Activated CD8-positive, alpha-beta T cell treated with anti-CD3 and anti-CD28 coated beads, Interleukin-2, amount 10 ng/mL, durations not matched to agents 7 days and 5 days (primary cell): ENCODE measurements at places on chromosomes 11 and 22. TPM values are rescaled to one million over a fixed set of nuclear protein-coding genes. Genes with fewer than 3 reads are reported as not detected.

- DNase-seq, result no peak
Observed at GRCh38 chr11:82791779-82792178, 58.1 kb upstream of the FAM181B start.

- no peak for DNase-seq
Observed at GRCh38 chr11:124983674-124984511, 29.9 kb downstream of the CCDC15 start.

- no peak for DNase-seq
Observed at GRCh38 chr22:25729016-25729995, 12.7 kb upstream of the MYO18B start.

- DNase-seq, result no peak
Observed at GRCh38 chr22:40043081-40043480, 48.3 kb downstream of the FAM83F start.

DNA sequence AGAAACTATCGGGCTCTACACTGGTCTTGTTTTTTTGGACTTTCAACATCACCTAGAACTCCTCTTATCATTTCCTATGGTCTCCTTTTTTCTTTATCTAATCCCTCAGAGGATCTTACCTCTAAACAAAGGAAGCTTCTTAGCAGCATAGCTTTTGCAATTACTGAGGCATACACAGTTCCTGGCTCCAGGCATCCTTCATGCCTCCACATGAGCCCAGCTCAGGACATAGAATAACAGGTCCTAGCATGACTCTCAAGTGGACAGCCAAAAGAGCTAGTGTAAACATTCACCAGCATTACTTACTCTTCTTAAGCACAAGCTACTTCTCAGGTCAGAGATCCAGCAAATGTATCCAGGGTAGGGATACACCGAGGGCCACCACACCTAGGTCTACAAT, 17.1 kb downstream of the CFAP300 start:
- no peak for DNase-seq

- DNase-seq, result no peak
Observed at GRCh38 chr22:45105281-45105702, 58.4 kb upstream of the NUP50 start.

- DNase-seq, result peak; percentile 97
Observed at GRCh38 chr22:37079668-37080171, 28.2 kb downstream of the KCTD17 start.

- no peak for DNase-seq
Observed at GRCh38 chr11:130029137-130029536, 26.5 kb upstream of the PRDM10 start.

DNA sequence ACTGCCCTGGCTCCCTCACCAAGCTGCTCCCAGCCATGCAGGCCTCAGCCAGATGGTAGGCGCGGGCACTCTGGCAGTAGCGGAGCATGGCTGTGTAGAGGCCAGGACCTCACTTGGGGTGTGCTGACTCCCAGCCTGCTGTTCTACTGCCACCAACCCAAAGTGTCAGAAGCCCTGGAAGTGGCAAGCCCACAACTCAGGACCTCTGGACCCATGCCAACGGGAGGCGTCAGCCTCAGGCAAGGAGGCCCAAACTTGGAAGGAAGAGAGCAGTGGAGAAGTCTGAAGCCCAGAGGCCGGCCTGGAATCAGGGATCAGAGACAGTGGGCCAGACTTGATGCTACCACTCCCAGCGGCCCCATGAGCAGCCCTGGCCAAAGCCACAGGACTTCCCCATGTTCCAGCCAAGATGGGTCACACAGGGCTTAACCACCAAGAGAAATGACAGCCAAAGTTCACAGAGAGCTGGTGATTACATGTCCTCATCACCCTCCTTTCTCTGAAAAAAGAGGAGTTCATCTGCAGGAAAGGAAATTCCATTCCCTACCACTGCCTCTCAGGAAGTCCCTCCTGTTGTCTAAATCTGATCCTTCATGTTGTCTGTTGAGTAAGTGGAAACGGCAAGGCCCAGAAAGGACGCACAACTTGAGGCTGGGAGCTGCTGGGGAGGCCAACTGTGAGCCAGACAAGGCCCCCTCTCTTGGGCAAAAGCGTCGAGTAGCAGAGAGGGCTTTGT, 4.4 kb downstream of the ARRB1 start:
- no peak for DNase-seq

- peak; percentile 25 for DNase-seq
Observed at GRCh38 chr22:20624161-20624616, 116.8 kb downstream of the MED15 start.

DNA sequence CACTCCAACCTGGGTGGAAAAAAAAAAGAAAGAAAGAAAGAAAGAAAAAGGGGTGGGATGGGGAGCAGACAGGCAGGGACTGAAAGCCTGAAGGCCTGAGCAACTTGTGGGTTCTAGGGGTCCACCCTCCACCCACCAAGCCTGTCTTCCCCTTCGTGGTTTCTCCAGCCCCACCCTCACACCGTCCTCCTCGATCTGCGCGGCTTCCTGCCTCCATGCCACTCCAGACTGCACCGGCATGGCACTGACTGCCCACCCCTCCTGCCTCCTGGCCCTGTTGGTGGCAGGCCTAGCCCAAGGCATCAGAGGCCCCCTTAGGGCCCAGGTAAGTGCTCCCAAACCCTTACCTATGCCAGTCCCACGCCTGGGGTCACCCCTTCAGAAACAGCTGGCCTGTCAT, at the start of gene CTSW:
Gene CTSW, plus strand, starts transcription at position 221 of the 400 bp plus-strand sequence. Its CDS starts 18 bp downstream, at position 239.
- DNase-seq, result peak; percentile 79

RNF214 gene
- total RNA-seq, result 21.2 TPM

PNPLA3 gene
- not detected for total RNA-seq

ZP1 gene
- total RNA-seq, result not detected

LINC01488 gene
- total RNA-seq, result not detected
